Ascending aorta (tissue), 2 donors: ENCODE measurements at places on chromosomes 12 and 14.
A peak's percentile ranks its signal among the peaks of the same experiment; 100 is the strongest.

- H3K36me3 ChIP-seq, result no peaks in the 10 kb centered on the region
- H3K4me3 ChIP-seq, result no peak overlapping the region
- H3K4me1 ChIP-seq, result no peaks in the 10 kb centered on the region
- no peak overlapping the region for H3K27ac ChIP-seq
Measured at GRCh38 chr12:83077041-83077440, 390.3 kb downstream of the TMTC2 start.

DNA sequence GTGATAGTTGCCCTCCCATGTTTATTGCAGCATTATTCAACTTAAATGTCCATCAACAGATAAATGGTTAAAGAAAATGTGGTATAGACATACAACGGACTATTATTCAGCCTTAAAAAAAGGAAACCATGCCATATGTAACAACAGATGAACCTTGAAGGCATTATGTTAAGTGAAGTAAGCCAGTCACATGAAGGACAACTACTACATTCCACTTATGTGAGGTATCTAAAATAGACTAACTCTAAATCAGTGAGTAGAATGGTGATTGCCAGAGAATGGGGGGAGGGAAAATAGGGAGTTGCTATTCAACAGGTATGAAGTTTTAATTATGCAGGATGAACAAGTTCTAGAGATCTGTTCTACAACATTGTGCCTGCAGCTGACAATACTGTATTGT, 10.1 kb downstream of the PCNX4 start:
- H3K4me1 ChIP-seq, result peaks cover 7% of the 10 kb centered on the region
- H3K4me3 ChIP-seq, result no peak overlapping the region
- no peaks in the 10 kb centered on the region for H3K27me3 ChIP-seq
- no peak for DNase-seq

DNA sequence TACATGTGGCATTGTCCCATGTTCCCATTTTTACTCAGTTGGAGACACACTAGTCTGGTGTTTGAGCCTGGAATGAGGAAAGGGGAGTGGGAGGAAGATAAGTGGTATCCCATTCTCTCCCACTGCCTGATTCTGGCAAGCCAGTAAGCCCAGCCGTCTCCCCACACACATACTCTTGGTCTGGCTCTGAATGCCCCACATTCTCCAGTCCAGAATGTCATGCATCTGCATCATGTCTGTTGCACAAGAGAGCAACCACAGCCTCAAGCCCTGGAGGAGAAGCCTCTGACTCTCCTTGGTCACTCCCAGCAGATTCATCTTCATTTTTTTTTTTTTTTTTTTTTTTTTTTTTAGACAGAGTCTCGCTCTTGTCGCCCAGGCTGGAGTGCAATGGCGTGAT, 48.0 kb downstream of the DRAM1 start:
- no peaks in the 10 kb centered on the region for H3K27me3 ChIP-seq
- no peak overlapping the region for H3K4me3 ChIP-seq
- H3K4me1 ChIP-seq, result no peaks in the 10 kb centered on the region
- DNase-seq, result peak; percentile 79

DNA sequence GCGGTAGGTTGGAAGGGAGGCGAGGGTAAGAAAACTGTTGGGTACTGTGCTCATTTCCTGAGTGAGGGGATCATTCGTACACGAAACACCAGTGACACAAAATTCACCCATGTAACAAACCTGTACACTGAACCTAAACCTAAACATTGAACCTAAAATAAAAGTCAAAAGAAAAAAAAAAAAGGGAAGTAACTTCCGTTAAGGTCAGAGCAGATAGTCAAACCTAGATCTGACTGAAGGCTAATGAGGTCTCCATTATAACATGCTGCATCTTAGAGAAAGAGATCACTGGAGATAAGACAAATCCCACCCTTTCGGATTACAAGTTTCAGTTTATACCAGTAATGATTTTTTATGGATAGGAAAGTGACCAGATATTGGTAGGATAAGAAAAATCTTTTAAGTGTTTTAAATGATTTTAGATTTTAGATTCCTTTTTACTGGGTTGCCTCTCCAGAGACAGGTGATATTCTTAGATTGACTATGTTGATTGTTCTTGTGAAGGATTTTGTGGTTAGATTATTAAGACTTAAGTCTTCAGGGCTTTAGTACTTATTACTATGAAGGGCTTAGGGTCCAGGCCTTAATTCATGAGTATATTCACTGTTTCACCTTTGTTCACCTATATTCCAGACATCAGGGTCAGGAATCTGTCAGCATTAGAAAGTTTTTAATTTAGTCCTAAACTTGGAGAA, 11.2 kb upstream of the NCKAP1L start:
- H3K27me3 ChIP-seq, result no peaks in the 10 kb centered on the region
- H3K36me3 ChIP-seq, result no peaks in the 10 kb centered on the region
- H3K4me3 ChIP-seq, result no peak overlapping the region

DNA sequence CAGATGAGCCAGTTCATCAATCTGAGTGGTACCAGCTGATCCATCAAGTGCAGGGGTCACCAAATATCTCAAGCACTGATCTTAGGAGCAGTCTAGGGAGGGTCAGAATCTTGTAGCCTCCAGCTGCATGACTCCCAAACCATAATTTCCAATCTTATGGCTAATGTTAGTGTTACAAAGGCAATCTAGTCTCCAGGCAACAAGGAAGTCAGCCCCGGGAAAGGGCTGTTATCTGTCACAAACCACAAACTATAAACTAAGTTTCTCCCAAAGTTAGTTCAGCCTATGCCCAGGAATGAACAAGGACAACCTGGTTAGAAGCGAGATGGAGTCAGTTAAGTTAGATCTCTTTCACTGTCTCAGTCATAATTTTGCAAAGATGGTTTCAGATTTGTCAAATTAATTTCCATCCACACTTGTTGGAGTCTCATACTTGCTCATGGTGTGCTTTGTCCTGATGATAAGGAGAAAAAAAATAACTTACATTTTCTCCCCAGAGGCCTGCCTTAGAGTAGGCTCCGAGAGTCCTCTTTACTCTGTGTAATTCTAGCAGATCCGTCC, 3.9 kb upstream of the ABHD4 start:
- H3K4me1 ChIP-seq, result peaks cover 2% of the 10 kb centered on the region
- H3K36me3 ChIP-seq, result no peaks in the 10 kb centered on the region
- H3K4me3 ChIP-seq, result no peak overlapping the region
- no peak overlapping the region for H3K27ac ChIP-seq

DNA sequence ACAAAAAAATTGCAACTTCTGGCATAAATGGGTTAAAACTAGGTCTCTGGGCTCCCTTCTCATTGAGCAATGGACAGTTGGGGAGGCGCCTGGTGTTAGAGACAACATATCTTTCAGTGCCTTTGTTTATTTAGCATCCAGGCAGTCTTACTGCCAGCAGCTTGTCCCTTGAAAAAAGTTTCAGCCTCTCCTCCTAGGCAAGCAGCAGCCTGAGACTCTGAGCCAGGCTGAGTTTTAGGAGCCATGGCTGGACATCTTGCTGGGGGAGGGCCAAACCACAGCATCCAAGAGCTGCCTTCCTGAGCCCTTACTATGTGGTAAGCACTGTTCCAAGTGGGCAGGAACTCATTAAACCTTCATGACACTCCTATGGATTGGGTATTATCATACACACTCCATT, 10.1 kb upstream of the JDP2 start:
- no peaks in the 10 kb centered on the region for H3K36me3 ChIP-seq
- no peak overlapping the region for H3K4me3 ChIP-seq
- DNase-seq, result no peak
- no peaks in the 10 kb centered on the region for H3K4me1 ChIP-seq
